ENCODE measurements at places on chromosomes 7 and 10.
A peak's percentile ranks its signal among the peaks of the same experiment; 100 is the strongest.

- no peaks in the 10 kb centered on the region for H3K4me1 ChIP-seq
- no peak overlapping the region for H3K27ac ChIP-seq
- H3K4me3 ChIP-seq, result no peak overlapping the region
- no peak for DNase-seq
Observed at GRCh38 chr7:45268013-45268412, 110.4 kb downstream of the RAMP3 start.

- H3K27me3 ChIP-seq, result no peaks in the 10 kb centered on the region
- H3K27ac ChIP-seq, result no peak overlapping the region
- no peaks in the 10 kb centered on the region for H3K36me3 ChIP-seq
- H3K4me3 ChIP-seq, result peak overlapping the region; percentile 53
- H3K4me1 ChIP-seq, result peaks cover 10% of the 10 kb centered on the region
- DNase-seq, result no peak
Observed at GRCh38 chr10:116848944-116849247, 403 bp upstream of the ENO4 start.

DNA sequence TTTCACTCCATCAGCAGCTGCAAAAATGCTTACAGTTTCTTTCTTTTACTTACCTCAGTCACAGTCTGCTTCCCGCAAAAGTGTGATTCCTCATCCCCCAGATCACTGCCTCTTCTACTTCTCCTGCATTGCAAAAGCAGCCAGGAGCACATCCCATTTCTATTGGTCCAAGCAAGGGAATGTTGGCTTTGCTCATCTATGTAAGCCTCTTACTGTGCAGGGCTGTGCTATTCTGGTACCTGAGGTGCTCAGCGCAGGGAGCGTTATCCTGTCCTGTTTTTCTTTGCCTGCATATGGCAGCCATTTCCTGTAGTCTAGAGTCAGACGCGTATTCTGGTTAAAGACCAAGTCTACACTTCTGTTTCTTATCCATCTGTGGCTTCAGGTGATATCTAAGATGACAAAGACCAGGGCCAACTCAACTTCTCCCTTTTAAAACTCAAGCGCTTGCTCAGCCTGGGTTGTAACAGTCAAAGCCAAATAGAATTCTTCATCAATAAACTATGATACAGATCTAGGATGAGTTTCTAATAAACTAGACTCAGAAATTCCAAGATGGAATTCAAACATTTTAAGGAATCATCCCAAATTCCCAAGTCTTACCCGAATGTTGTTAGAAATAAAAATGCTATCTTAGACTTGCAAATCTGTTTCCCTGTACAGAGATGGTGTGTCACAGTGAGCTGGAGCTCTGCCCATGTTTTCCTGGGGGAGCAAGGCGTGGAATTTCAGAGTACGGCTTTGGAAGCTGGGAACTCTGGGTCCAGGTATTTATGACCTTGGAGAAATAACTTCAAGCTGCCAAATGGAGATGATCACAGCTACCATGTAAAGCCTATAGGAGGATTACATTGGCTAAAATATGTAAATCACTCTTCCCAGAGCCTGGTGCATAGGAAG is 6.1 kb upstream of the RBM17 start:
- no peaks in the 10 kb centered on the region for H3K27me3 ChIP-seq
- no peak overlapping the region for H3K4me3 ChIP-seq
- H3K27ac ChIP-seq, result no peak overlapping the region
- no peak for DNase-seq
- peaks cover 10% of the 10 kb centered on the region for H3K4me1 ChIP-seq

DNA sequence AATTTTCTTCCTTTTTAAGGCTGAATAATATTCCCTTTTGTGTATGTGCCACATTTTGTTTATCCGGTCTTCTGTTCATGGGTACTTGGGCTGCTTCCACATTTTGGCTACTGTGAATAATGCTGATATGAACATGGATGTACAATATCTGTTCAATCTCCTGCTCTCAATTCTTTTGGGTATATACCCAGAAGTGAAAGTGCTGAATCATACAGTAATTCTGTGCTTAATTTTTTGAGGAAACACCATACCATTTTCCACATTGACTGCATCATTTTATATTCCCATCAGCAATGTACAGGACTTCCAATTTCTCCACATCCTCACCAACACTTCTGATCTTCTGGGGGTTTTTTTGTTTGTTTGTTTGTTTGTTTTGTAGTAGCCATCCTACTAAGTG is 135.0 kb upstream of the INHBA start:
- H3K4me1 ChIP-seq, result peaks cover 8% of the 10 kb centered on the region
- H3K27ac ChIP-seq, result no peak overlapping the region
- H3K4me3 ChIP-seq, result no peak overlapping the region

GRCh38 chr10:87844837-87845623 is 18.3 kb downstream of the KLLN start:
- no peak overlapping the region for H3K4me3 ChIP-seq
- H3K27ac ChIP-seq, result no peak overlapping the region
- no peak for DNase-seq
- H3K4me1 ChIP-seq, result no peaks in the 10 kb centered on the region
- no peaks in the 10 kb centered on the region for H3K27me3 ChIP-seq

GRCh38 chr7:130896051-130896881 is 162.3 kb upstream of the KLF14 start:
- no peak overlapping the region for H3K4me3 ChIP-seq
- peaks cover 92% of the 10 kb centered on the region for H3K4me1 ChIP-seq
- DNase-seq, result peak; percentile 31
- H3K27ac ChIP-seq, result peak overlapping the region; percentile 86
- no peaks in the 10 kb centered on the region for H3K27me3 ChIP-seq
- peaks cover 9% of the 10 kb centered on the region for H3K36me3 ChIP-seq

GRCh38 chr10:4162571-4163286 is 377.7 kb upstream of the KLF6 start:
- no peak overlapping the region for H3K27ac ChIP-seq
- H3K36me3 ChIP-seq, result no peaks in the 10 kb centered on the region
- H3K27me3 ChIP-seq, result no peaks in the 10 kb centered on the region
- no peak for DNase-seq

GRCh38 chr10:76352300-76352699 is 920.9 kb downstream of the LRMDA start:
- H3K27me3 ChIP-seq, result no peaks in the 10 kb centered on the region
- no peak for DNase-seq
- no peaks in the 10 kb centered on the region for H3K36me3 ChIP-seq
- no peaks in the 10 kb centered on the region for H3K4me1 ChIP-seq
- no peak overlapping the region for H3K4me3 ChIP-seq
- no peak overlapping the region for H3K27ac ChIP-seq

GRCh38 chr7:37916673-37917660 is at the start of gene SFRP4:
Gene SFRP4 (minus strand): TSS chr7:37916817. CDS start chr7:37916537, 280 bp downstream.
- peak within 1 kb of the TSS; percentile 94 for H3K27ac ChIP-seq
- H3K4me3 ChIP-seq, result peak within 1 kb of the TSS; percentile 81
- no peaks in the 10 kb centered on the region for H3K36me3 ChIP-seq
- H3K27me3 ChIP-seq, result no peaks in the 10 kb centered on the region
- DNase-seq, result no peak
- H3K4me1 ChIP-seq, result peaks cover 36% of the 10 kb centered on the region

- no peaks in the 10 kb centered on the region for H3K36me3 ChIP-seq
- H3K27ac ChIP-seq, result peak overlapping the region; percentile 97
- H3K4me1 ChIP-seq, result peaks cover 51% of the 10 kb centered on the region
- no peaks in the 10 kb centered on the region for H3K27me3 ChIP-seq
- H3K4me3 ChIP-seq, result peak overlapping the region; percentile 88
Observed at GRCh38 chr10:103969857-103970627, 3.1 kb downstream of the SLK start.

DNA sequence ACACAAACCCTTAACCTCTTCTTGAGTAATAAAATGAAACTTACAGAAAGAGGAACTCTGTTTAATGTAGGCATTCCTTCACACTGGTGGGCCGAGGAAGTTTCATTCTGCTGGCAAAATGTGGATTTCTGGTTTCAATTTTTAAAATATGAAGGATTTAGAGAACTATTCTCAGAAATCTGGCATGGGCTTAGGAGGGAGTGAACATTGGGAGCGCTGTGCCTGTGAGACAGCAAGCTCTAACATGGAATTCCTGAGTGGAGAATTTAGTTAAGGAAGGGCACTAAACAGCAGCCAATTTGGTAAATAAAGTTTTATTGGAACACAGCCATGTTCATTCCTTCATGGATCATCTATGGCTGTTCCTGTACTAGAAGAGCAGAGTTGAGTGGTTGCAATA is 751.8 kb upstream of the IGFBP3 start:
- no peak for DNase-seq
- no peaks in the 10 kb centered on the region for H3K4me1 ChIP-seq
- no peak overlapping the region for H3K27ac ChIP-seq
- H3K4me3 ChIP-seq, result no peak overlapping the region
- H3K27me3 ChIP-seq, result no peaks in the 10 kb centered on the region

DNA sequence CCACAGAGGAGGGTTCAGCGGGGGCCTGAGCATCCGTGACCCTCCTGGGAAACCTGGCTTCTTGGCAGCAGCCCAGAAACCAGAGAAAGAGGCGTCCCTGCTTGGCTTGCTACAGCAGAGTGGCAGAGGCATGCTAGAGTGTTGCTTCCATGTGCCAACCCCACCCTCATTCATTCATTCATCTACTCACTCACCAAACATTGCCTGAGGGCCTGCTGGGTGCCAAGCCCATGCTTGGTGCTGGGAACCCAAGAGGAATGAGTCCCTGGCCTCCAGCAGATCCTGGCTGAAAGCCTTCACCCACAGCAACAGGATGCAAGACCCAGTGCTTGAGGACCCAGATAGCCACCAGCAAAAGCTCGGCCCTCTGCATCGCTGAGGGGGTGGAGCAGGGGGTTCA is 129.0 kb downstream of the CDH23 start:
- DNase-seq, result no peak
- H3K36me3 ChIP-seq, result no peaks in the 10 kb centered on the region
- H3K4me3 ChIP-seq, result no peak overlapping the region
- peaks cover 5% of the 10 kb centered on the region for H3K4me1 ChIP-seq
- H3K27ac ChIP-seq, result no peak overlapping the region
- no peaks in the 10 kb centered on the region for H3K27me3 ChIP-seq
